NCI-H1436 (cell line): ENCODE measurements at places on chromosomes 1 and 21.

DNA sequence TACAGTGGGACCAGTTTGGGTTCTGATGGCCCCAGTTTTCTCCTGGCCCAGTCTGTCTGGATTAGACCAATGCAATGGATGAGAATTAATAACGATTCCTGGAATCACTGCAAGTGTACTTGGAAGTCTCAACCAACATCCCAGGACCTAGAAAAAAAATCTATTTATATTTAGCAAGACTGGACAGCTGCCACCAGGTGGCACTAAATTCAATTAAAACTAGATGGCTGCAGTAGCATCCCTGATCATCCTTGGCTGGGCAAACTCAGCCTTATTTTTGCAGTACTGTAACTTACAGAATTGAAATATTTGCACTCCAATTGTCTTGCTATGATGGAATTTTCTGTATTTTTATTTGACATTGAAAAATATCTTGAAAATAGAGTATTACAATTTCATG lies 165.7 kb downstream of the NCAM2 start:
- peak; percentile 27 for DNase-seq

DNA sequence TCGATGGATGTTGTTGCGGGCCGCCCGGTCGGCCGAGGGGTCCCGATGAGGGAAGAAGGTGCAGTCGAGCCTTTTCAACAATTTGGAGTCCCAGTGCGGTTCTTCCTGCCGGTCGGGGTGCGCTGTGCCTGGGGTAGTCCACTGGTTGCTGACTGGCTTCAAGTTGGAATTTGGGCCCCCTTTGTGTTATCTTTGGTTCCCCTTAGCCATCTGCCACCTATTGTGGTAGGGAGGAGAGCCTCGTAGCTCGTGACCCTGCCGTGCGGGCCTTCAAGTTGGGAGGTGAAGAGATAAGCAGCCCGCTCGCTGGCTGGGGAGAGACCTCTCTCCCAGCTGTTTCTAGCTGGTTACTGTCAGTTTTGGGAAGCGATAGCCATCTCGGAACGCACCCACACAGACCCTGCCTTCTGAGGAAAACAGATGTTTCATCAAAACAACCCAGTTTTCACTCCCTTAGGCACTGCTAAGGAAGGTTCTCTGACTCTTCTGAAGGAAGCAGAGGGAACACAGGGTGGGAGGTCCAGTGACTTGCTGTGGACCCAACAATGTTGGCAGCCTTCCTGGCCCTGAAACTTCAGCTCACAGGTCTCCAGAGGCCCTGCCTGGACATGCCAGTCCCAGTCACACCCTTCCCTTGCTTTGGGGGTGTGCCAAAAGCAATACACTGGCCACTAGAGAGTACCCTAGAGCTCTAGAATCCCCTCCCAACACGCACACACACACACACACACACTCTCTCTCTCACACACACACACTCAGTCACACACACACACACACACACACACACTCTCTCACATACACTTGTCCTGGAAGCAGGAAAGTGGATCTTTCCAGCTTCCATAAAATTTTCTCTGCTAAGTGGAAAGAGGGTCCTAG lies 1.0 kb downstream of the BTG2 start:
- DNase-seq = peak; percentile 67

DNA sequence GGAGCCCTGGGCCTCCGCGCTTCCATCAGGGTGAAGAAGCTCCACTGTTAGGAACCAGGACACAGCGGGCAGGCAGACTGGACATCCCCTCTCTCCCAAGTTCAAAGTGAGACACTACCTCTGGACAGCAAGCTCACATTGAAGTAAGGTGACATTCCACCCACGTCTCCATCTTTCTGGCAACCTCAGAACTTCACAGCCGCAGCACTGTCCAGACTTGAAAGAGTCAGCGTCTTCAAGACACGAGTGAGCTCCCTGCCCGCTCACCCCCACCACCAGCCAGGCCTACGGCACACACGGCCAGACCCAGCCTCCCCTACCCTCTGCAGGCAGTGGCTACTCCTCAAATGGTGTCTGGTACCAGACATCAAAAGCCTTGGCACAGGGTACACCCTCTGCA lies 11.1 kb downstream of the WDR4 start:
- no peak for DNase-seq

- no peak for DNase-seq
Measured at GRCh38 chr1:239742416-239743109, 349.1 kb upstream of the FMN2 start.

DNA sequence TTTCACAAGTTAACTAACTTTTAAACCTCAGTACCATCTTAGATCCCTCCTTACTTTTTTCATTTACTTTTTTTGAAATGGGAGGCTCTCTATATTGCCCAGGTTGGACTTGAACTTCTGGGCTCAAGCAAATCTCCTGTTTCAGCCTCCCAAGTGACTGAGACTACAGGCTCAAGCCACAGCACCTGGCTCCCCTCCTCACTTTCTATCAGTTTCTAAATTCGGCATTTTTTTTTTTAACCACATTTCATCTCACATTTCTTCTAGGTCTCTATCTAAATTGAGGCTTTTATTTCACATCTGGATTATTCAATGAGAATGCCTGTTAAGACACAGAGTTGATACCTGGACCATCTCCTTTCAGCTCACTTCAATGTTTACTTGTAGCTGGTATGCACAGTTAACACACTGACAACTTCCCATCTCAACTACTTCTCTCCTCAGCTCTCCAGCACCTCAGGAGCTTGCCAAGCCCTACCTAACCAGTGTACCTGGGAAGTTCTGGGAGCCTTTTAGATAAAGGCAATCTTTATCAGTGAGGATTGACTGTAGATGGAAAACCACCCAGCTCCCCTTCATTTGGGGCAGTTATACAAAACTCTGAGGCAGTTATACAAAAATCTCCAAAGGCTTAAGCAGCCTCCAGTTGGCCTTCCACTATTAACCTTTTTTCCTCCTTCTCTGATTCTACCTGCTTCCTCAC lies 3.4 kb downstream of the USP33 start:
- no peak for DNase-seq

DNA sequence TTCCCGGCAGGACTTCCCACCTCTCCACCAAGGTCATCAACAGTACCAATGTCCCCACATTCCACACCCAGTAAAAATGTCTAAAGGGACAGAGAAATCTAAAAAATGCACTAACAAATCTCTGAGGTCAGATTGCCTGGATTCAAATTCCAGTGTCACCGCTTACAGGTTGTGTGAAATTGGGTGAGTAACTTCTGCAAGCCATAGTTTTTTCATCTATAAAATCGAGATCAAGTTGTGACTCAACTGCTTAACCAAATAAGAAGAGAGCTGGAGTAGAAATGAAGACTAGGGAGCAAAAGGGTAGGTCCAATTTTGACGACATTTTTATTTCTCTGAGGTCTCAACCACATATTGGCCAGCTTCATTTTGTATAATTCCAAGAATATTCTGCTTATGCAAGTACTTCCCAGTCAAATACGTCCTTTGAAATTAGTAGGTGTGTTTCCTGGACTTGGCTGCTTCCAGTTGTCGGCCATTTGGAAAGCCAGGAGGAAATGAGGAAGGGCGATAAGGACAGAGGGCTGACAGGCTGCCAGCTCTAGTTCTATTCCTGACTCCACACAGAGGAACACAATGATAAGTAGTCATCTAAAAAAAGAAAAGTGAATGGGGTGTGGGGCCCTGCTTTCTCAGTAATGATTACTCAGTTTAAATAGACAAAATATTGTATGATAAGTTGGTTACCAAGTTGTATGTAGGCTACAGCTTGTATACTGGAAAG lies 57.7 kb upstream of the ZC3H11B start:
- no peak for DNase-seq
